NCI-H1092 (cell line): ENCODE measurements at places on chromosomes 5 and 9.

- DNase-seq: no peak
Observed at GRCh38 chr9:3868466-3868865, 342.7 kb upstream of the RFX3 start.

DNA sequence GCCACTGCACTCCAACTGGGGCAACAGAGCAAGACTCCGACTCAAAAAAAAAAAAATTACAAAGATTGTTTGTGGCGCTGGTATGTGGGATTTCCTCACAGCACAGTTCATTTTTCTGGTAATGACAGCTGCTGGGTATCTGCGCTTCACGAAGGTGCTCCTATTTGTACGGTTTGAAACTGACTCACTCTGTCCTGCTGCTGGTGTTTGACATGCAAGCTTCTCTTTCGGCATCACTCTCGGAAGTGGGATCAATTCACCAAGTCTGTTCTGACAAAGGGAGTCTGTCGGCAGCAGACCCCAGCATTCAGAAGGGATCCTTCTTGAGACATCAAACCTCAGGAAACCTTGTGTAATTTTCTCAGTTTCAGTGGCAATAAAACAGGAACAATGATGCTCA is 26.3 kb downstream of the MAML1 start:
- DNase-seq: no peak

DNA sequence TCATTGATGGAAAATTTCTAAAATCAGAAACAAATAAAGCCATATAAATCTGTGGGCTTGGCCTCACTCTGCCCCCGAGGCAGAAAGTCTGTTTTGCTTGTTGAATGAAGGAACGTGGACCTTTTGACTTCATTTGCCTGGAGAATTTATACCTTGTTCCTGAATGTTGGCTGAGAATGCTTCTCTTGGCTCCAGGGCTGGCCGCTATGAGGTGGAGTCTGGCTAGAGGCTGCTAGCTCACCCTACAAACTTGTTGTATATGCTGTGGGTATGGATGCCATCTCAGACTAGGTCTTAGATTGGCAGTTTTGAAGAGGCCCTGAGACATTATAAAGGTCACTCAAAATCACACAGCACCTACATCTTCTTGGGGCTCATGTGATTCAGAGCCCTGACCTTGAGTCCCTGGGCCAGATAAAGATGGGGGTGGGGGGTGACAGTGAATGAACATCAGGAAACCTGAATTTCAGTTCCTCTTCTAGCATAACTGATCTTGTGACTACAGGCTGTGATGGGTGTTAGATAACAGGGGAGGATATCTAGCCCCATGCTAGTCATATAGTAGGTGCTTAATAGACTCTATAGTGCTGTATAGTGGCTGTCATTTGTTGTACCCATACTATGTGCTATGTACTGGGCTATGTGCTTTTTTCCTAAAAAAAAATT is 2.8 kb downstream of the GM2A start:
- no peak for DNase-seq

DNA sequence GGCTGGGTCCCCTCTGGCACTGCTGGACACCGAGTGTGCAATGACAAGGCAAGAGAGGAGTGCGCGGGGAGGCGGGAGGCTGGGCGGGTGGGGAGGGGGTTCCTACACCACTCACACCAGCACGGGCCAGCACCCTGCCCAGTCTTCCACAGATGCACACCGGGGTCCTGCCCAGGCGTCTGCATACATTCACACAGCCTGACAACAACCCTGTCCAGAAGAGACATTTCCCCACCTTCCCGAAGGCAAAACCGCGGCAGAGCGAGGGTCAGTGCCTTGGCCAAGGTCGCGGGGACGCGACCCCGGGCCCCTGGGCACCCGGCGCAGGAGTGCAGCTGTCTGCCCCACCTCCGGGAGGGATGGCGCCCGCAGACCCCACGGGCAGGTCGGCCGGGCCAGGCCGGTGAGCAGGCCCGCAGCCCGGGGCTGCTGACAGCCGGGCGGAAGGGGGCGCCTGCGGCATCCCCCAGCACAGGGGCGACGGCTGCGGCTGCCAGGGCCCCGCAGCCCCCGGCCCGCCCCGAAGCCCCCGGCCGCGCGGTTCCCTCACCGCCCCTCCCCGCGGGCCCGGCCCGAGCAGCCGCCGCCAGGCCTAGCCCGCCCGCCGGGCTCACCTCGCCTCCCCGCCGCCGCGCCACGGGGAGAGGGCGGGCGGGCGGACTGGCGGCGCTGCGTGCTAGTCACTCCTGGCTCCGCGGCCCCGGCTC is 496 bp downstream of the MAPK9 start:
- DNase-seq: no peak
